NCI-H2171 (cell line): ENCODE measurements at places on chromosomes 1 and 21.
A peak's percentile ranks its signal among the peaks of the same experiment; 100 is the strongest.

DNA sequence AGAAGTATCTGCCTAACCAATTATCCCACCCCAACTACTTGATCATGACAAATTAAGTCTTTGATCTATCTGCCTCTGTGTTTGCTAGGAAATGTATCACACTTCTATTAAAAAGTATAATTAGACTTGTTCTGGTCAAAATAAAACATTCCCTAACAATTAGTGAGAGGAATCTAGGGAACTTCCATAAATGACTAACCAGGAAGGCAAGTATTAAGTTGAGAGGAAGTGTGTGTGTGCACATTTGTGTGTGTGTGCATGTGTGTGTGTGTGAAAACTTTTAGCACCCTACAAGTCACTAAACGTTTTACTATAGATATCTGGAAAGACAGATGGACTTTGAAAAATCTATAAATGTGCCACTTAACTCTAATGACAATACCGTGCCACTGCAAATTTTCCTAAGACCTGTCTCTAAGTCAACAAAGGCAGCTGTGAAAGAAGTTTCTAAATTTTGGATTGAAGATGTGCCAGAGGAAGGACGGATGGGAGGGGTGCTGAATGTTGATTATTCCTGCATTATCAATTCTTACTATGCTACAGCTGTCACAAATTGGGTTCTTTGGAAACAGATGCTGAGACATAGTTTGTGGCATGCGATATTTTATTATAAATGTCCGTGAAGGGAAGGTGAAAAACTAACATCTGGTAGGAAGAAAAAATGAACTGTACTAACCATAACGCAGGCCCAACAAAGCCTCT, 567.1 kb downstream of the PTPRC start:
- no peak for DNase-seq

DNA sequence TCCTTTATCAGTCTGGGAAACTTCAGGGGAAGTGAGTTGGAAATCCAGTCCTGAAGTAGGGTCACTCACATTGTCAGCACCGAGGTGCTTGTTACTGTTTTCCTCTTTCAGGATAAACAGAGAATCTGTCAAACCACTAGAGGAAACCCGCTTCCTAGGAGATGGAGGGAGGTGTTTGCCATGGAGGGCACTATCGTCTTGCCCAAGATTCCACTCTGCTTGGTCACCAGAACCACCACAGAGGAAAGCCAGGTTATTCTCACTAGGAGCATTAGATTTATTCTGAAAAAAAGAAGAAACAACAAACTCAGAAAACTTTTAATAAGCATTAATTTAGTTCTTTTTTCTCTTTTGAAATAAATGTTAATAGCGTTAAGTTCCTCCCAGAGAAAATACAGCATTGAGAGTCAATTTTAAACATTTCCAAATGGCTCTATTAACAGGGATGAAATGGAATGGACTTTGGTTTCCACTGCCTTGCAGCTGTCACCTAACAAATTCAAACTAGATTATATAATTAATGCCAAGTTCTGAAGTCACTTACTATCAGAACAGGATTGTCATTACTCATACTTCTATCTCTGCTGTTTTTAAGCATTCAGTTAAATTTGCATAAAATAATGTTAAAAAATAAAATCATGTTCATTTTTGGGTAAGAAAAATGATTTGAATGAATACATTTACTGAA, 242.8 kb downstream of the CRB1 start:
- DNase-seq = no peak

GRCh38 chr1:107142140-107142542, 1.3 kb downstream of the NTNG1 start:
- DNase-seq = peak; percentile 84

GRCh38 chr1:229251185-229251584, 19.7 kb upstream of the RAB4A start:
- DNase-seq = no peak

GRCh38 chr1:150397392-150398032, 33.6 kb downstream of the RPRD2 start:
- DNase-seq = no peak

- no peak for DNase-seq
Observed at GRCh38 chr21:26438976-26439375, 134.1 kb downstream of the CYYR1 start.

DNA sequence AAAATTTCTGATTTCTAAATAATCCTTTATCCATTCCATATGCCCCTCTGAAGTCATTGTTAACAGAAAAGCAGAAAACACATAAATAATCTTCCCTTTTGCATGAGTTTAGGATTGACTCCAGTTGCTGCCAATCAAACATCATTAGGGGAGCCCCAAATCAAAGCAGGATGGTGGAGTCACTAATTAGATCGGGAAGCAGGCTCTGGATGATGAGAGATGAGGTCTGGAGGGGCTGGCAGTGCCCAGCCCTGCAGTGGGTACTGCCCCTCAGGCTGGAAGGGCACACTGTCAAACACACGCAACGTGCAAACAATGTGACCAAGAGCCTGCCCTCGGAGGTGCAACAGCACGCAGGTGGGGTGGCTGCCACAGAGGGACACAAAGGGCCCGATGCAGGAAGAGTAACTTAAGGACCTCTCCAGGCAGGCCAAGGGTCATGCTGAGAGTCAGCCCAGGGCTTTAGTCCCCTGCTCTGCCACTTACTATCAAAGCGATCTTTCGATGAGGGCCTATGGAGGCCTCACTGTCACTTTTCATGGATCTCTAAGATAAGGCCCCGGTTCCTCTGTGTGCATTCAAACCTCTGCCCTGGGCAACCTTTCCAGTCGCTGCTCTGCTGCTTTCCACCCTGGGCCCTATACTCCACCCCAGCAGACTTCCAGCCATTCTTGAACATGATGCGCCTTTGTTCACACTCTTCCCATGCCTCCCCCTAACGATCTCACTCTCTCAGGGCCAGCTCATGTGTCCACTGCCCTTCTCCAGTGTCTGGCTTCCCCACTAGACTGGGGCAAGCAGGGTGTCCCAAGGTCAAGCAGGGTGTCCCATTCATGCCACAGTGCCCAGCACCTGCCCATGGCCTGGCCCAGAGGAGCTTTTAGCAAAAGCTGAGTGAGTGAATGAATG, 98.9 kb downstream of the DMRTB1 start:
- DNase-seq = no peak

DNA sequence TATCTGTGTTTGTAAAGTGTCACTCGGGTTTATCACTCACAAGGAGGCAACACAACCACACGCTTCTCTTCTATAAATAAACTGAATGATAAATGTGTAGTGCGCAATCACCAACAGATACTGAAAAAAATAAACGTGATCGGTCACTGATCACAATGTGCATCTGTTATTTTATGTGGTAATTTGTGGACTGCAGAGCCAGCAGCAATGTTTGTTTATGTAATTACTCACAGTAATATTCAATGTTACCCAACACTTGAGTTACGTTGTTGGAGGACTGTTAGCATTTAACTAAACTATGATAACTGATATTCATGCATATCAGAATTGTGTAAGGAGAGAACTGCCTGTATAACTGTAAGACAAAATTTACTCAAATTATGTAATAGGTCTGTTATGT, 129.6 kb downstream of the USH2A start:
- no peak for DNase-seq

DNA sequence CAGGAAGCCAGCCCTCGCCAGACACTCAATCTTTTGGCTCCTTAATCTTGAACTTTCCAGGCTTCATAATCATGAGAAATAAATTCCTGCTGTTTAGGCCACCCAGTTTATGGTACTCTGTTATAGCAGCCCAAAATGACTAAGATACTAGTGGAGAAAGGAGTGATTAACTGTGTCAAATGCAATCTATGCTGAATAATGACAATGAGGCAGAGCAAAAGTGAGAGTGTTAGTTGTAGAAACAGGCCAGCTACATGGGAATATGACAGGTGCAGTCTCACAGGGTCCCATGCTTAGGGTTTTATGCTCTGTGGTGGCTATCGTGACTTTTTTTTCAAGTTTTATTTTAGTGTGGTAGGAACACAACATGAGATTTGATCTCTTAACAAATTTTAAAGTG, 888.8 kb downstream of the TTLL7 start:
- DNase-seq = no peak

- DNase-seq = no peak
Observed at GRCh38 chr1:203569490-203570318, 56.9 kb upstream of the ATP2B4 start.
